MV-4-11 (cell line): ENCODE measurements at places on chromosomes 11 and 22.

DNA sequence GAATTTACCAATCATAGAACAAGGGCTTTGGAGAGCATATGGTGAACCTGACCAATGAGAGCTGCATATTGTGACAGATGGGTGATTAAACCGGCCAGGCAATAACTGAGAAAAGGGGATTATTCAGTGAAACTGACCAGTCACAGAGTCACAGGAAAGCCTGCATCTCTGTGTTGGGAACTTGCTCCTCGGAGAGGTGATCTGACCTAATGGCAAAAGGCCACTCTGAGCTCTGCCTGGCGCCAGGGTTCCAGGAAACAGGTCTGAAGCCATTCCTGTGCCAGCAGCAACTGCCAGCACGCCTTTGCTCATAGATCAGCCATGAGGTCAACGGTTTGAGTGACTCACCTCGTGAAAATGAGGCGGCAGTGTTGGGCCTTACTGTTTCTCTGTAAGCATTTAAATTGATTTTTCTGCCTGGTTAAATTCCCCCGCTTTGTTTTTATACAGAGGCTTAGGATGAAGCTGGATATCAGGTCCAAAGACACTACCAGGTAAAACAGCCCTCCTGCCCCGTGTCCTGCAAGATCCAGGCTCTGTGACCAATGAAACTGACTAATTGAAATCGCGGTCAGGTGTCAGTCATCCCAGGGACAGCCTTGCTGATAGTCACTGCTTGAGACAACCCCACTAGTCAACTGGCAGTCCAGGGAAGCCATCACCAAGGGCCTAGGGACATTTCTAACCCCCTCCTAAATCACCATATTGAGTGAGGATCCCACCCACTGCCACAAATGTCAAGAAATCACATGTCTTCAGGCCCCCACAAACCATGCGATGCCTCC, 35.8 kb upstream of the MYOD1 start:
- DNase-seq = no peak

DNA sequence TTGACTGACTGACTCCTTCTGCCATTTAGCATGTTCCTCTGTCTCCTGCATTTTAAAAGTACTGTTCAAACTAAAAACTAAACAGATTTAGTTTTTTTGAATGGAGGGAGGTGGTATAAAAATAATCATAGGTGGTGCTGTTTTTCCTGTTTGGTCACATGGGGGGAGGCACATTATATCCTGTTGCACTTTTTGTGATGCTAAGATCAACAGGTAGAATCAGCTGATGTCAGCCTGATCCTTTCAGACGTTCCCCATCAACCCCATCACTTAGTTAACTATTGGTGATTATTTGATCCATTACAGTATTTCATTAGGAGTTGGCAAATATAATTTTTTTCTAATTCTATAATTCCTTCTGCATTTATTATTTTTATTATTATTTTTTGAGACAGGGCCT, 5.1 kb upstream of the OSBP2 start:
- no peak for DNase-seq

- no peak for DNase-seq
Observed at GRCh38 chr11:108125096-108125495, 3.7 kb downstream of the ACAT1 start.

- DNase-seq = no peak
Observed at GRCh38 chr11:93329936-93330445, 551 bp upstream of the DEUP1 start.

DNA sequence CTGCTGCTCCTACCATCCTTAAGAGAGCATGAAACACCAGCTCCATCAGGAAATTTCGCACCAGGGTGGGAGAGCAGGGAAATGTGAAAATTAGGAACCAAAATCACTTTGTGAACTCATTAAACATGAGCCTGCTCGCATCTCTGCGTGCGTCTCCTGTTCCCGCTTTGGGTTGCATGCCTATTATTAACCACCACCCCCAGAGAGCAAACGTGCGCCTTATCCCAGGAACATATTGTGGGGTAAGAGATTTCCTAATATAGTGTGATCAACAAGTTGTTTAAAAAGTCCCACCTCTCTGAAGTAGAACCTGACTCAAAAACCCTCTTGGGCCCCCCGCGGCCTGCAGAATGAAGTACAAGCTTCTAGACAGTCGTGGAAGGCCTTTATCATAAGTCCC, 115.0 kb downstream of the TENM4 start:
- DNase-seq = no peak

- DNase-seq = peak; percentile 46
Observed at GRCh38 chr11:16012125-16012751, 344.1 kb downstream of the SOX6 start.

DNA sequence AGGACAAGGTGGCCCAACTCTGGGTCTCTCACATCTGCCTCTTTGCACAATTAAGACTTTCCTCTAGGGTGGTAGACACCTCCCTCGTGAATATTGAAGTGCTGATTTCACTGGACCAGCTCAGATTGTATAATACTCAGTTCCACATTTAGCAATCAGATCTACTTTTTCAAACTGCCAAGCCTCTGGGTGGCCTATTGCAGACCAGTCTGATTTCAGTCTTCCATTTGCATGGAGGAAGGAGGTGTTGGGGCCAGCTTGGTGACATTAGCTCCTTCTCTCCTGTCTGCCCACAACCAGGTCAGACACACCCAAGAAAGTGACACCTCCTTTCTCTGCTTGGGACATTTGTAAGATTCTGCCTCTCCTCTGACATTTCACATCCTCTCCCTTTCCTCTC, 78.2 kb downstream of the PPFIBP2 start:
- peak; percentile 53 for DNase-seq

- DNase-seq = no peak
Observed at GRCh38 chr22:31613286-31613903, 48.6 kb downstream of the PISD start.

GRCh38 chr11:68998390-68998911, 14.6 kb downstream of the MRGPRF start:
- no peak for DNase-seq

GRCh38 chr11:117790279-117790678, 6.7 kb downstream of the DSCAML1 start:
- DNase-seq = peak; percentile 20

DNA sequence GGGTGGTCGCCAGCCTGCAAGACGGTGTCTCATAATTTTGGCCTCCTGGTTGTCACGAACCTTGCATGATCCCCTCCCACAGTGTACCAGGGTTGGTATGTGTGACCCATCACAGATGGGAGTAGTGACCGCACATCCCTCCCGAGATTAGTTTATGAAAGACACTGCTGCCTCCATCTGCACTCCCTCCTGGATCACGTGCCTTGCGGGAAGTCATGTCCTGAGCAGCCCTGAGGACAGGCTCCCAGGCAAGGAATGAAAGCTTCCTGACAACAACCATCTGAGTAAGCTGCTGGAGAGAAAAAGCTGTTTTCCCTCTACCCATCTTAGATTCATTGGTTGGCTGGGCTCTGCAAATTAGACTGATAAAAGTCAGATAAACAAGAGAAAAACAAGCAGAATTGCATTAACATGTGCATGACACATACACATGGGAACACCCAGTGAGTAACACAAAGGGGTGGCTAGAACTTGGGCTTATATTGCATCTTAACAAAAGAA, 14.4 kb upstream of the PAMR1 start:
- DNase-seq = no peak

GRCh38 chr22:45284705-45285262, at the start of gene UPK3A:
TSS of gene UPK3A (plus strand) at chr22:45284949. CDS start at chr22:45285014, 65 bp downstream.
- peak; percentile 15 for DNase-seq

- no peak for DNase-seq
Observed at GRCh38 chr11:1340111-1340510, 30.7 kb upstream of the TOLLIP start.

DNA sequence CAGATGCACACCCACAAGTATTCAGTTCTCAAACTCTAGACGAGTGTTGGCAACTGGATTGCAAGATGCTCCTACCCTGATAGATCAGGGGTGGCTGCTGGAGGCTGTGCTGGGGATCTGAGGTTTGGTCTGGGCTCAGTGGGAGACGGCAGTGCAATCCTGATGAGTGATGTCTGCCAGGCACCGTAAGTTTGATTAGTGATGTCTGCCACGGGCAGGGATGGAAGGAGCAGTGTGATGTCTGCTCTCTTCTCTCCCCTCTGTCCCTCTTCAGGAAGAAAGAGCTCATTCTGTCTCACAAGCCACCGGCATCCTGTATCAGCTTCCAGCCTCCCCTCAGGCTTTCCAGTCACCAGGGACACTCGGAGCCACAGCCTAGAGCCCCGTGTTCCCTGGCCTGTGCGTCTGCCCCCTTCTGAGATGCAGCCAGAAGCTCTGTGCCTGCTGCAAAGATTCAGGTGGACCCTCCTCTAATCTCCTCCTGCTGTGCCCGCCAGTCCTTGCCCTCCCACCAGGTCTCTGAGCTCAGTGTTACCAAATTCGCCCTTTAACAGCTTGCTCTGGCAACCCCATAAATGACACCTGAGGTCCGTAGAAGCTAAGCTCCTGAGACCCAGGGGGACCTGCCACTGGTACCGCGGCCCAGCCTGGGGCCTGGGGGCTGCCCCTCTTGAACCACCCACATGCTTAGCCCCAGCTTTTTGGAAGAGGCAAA, 19.9 kb downstream of the TP53I11 start:
- DNase-seq = no peak

DNA sequence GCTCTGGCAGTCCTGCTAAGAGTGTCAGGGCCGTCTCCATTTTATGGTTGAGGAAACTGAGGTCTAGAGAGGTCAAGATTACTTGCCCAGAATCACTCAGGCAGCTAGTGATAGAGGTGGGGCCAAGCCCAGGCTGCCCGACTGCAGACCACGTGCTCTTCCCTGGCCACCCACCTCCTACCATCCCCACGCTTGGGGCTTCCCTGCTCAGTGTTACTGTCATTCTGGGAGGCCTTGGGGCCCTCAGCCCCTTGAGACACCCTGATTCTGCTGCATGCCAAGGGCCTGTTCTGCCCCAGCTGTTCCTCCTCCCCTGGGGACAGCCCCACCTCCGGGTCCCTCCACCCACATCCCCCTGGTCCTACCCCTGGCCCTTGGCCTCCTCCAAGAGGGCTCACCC, 17.2 kb upstream of the TAB1 start:
- no peak for DNase-seq

DNA sequence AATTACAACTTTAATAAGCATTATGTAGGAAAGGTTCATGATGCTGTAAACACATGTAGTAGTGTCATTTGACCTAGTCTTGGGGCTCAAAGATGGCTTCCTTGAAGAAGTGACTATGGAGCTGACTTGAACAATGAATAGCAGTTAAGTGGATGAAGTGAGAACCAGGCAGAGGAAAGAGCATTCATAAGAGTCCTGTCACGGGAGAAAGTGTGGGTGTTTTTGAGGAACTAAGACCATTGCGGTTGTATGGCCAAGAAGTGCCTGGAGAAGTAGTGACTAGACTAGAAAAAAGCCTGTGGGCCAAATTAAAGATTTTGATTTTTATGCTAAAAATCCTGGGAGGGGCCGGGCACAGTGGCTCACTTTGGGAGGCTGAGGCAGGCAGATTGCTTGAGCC, 7.2 kb upstream of the IL18BP start:
- peak; percentile 96 for DNase-seq

DNA sequence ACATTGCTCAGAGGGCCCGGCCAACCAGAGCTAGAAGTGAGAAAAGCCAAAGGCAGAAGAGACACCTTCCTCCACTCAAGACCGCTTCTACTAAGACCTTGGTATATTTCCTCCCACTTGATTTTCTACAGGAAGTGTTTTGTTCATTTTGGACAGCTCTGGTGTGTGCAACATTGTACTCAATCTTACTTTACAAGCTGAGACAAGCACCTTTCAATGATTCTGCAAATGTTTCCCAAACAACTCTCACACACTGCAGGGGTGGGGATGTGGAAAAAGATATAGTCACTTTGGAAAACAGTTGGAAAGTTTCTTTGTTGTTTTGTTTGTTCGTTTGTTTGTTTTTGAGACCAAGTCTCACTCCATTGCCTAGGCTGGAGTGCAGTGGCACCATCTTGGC, 15.7 kb downstream of the MYO18B start:
- no peak for DNase-seq

- no peak for DNase-seq
Observed at GRCh38 chr22:17164392-17165024, 5.4 kb upstream of the HDHD5 start.

DNA sequence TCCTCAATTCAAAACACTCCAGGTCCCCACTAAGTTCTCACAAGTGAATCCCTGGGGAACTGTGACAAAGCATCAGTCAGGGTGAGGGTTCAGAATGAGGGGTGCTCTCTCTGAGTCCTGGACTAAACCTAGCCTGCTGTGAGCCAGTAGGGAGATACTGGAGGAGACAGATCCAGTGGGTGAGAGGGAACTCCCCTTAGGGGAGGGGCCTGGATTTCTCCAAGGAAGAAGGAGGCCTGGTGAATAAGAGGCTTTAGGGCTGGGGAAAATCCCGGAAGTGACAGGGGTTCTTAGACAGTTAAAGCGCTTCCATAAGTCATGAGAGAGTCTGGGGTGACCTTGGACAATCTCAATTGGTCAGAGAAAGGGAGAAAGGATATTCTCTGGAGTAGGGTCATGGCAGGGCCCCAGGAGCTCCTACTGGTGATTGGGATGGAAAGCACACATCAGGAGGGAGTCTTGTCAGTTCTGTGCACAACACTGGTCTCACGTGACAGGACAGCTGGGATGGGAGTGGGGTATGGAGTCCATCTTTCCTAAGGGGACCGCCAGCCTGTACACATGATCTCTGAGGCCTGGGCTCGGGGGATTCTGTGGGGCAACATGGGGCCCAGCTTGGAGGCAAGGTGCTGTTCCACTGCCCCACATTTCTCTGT, 1.5 kb downstream of the TBC1D10A start:
- DNase-seq = no peak

DNA sequence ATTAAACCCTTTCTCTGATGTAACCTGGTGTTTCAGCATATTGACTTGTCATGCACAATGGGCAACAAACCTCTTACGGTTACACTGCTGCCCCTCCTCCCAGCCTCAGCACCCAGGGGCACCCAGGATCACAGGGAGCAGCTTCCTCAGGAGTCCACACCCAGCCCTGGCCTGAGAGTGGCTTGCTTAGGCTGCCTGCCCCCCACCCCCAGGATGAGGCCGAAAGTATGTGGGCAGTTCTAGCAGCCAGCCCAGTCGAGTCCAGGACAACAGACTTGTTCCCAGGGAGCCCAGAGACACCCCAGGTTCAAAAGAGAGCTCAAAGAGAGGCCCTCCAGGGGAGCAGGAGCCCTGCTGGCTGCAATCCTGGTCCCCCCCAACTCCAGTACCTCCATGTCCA, 108.1 kb upstream of the THY1 start:
- DNase-seq = no peak

DNA sequence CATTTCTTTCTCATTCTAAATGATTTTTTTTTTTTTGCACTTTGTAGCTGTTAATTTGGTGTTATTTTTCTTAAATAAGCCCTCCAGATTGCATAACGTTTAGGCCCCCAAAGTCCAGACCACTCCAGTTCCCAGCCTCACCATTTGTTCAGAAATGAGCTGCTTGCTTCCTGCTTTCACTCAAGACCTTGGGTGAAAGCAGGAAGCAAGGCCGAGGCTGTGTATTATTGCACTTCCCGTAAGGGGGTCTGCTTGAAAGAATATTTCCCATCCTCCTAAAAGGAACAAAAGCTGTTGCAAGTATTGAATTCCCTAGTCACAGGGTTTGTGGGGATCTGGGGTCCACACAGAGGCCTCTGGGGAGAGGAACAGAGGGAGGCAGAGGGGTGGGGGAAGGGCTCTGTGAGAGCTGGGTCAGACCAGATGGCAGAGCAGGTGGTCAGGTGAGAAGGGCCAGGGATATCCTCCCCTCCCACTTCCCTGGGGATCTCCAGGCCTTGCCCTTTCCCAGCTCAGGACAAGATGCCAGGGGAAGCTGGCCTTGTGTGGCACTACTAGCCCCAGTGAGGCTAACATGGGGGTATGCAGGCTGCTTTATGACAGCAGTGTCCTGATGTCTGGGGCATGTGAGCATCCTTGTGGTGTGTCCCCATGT, 51.6 kb upstream of the MYEOV start:
- DNase-seq = peak; percentile 56

- DNase-seq = no peak
Observed at GRCh38 chr11:57643802-57644201, 5.9 kb downstream of the YPEL4 start.

- DNase-seq = no peak
Observed at GRCh38 chr11:116190861-116191260, 581.9 kb downstream of the BUD13 start.
